ENCODE measurements at places on chromosomes 1 and 21.

DNA sequence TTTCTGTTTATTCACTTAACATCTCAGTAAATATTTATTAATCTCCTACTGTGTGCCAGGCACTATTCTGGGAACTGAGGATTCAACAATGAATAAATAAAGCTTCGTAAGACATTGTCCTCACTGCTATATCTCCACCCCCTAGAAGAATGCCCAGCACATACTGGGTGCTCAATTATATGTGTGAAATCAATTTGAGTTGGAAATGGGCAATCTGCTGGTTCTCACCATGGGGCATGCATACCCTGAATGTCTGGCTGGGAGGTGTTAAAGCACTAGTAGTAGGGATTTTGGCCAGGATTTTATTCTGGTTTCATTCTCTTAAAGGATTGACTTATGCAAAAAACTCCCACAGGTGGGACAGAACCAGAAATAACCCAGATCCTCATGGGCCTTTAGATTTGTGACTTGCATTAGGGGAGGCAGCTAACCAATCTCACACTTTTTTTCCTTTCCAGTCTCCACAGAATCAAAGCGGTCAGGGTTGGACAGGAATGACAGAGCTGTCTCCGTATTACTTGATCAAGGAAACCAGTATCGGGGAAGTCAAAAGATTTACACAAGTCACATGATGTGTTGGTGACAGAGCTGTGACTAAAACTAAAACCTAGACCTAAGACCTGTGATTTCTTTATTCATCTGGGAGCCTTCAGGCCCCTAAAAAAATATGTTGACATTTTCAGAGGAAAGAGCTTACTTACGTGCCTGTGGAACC lies 12.8 kb downstream of the GFI1 start:
- DNase-seq = no peak

DNA sequence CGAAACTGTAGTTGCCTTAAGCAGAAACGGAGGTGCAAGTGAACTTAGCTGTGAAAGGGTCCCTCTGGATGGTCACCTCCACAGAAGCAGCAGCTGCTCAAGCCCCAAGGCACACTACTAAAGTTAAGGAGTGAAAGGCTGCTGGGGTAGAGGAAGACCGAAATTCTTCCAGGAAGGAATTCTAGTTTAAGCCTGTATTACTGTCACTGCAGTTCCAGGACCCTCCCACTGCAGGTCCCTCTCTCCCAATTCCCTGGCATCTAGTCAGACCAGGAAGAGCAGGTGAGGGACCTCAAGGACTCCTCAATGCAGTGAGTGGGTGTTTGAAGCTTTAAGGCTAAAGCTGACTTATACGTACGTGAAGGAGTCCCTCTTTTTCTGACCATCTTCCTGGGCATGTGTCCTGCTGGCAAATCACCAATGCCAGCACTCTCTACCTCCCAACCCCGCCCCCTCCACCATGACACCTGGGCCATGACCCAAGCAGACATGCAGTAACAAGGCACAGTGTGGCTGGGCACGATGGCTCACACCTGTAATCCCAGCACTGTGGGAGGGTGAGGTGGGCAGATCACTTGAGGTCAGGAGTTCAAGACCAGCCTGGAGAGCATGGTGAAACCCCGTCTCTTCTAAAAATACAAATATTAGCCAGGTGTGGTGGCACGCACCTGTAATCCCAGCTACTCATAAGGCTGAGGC lies 57.2 kb downstream of the TGFBR3 start:
- DNase-seq = no peak

- no peak for DNase-seq
Observed at GRCh38 chr1:101122452-101123166, 97.0 kb upstream of the DPH5 start.

- DNase-seq = no peak
Observed at GRCh38 chr1:177744906-177745305, 225.0 kb downstream of the SEC16B start.

Measured in brain (organoid and tissue), 16 donors.